Ammon's horn (tissue), 1 donor: ENCODE measurements at places on chromosomes 13 and 19.
A peak's percentile ranks its signal among the peaks of the same experiment; 100 is the strongest.

DNA sequence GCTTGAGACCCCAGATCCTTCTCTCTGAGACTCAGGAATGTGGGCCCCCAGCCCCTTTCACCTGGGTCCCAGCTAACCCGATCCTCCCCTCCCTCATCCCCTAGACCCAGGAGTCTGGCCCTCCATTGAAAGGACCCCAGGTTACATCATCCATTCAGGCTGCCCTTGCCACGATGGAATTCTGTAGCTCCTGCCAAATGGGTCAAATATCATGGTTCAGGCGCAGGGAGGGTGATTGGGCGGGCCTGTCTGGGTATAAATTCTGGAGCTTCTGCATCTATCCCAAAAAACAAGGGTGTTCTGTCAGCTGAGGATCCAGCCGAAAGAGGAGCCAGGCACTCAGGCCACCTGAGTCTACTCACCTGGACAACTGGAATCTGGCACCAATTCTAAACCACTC lies 463 bp downstream of the FGF21 start:
- no peak for DNase-seq

DNA sequence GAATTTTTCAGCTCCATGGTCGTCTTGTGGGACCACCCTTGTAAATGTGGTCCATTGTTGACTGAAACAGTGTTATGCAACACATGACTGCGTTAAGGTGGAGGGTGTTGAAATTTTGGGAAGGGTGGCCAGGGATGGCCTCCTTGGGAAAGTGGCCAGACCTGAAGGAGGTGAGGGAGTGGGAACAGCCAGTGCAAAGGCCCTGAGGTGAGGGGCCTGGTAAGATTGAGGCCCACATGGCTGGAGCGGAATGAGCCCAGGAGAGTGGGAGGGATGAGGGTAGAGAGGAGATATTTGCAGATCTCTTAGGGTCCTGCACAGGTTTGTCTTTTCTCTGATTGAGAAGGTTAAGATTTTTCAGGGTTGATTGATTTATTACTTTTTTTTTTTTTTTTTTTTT lies 18.2 kb downstream of the SIPA1L3 start:
- no peak for DNase-seq

DNA sequence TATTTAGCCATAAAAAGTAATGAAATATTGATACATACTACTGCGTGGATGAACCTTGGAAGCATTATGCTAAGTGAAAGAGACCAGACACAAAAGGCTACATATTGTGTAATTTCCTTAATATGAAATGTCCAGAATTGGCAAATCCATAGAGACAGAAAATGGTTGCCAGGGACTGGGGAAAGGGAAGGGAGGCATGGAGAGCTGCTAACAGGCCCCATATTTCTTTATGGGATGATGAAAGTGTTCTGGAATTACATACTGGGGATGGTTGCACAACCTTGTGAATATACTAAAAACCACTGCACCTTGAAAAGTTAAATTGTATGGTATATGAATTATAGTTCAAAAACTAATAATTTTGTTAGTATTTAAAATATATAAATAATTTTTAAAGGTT lies 3.6 kb downstream of the IFT88 start:
- no peak for DNase-seq

DNA sequence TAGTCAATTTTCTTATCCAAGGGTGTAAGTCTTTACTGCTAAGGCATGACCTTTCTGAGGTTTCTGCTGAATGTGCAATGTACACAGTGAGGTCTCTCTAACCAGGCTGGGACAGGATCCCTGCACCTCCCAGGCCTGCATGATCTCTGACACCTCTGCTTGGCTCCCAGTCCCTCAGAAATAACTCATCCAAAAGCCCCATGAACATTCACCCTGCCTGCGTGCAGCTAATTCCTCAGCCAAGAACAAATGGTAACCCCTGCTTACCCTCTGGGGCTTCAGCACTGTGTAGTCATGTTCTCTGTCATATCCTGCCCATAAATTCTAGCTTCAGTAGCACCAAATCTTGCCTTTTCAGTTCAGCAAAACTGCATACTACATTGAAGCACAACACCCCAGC lies 1146.3 kb upstream of the MIR17HG start:
- DNase-seq: no peak

DNA sequence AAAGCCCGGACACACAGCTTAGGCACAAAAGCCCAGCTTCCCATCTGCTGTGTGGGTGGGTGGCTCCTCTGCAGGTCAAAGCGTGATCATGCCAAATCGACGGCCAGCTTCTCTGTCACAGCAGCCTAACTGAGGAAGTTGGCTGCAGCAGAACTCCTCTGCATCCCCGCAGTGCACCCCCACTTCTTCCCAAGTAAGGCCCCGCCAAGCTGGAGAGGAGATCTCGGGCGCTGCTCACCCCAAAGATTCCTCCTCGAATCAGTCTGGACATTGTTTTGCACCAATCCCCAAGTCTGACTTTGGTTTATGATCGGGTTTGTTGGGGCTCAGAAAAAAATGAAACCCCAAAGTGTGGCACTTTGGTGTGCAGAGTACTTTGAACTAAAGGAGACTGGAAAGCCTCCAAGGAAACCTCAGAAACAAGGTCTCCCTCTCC lies 19.7 kb upstream of the CPB2 start:
- DNase-seq: peak; percentile 47

- peak; percentile 75 for DNase-seq
These were observed 9.5 kb downstream of the SNRNP70 start for GRCh38 chr19:49094505-49095482.

- no peak for DNase-seq
These were observed 4.8 kb upstream of the LAMP1 start for GRCh38 chr13:113292021-113292862.

GRCh38 chr13:99105160-99105559 lies 95.5 kb upstream of the UBAC2 start:
- DNase-seq: no peak

DNA sequence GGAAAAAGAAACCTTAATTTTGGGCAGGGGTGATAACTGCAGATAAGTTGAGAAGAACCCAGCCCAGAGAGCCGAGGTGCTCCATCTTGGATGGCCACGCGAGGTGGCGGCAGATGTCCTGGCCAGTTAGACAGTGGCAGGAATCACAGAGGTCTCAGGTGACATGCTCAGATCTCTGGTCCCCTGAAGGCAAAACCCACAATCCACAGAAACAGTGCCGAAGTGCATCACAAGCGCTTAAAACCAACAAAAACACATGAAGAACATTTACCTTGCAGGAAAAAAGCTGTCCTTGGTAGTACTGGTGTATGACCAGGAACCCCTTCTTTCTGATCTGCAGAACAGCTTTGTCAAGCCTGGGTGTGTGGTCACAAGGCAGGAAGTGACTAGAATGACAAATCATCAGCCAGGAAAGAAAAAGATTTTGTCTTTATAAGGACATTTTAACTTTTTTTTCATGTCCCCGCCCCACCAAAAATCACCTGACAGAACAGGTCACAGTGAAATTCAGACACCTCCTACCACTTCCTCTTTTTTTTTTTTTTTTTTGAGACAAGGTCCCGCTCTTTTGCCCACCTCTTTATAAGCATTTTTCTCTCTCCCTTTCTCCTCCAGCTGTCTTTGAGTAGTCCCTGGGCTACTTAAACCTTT lies at the start of gene LCP1:
TSS of gene LCP1 (minus strand) at position 338 of the 651 bp plus-strand sequence. CDS start 22,515 bp downstream, outside the sequence.
- DNase-seq: peak; percentile 29

DNA sequence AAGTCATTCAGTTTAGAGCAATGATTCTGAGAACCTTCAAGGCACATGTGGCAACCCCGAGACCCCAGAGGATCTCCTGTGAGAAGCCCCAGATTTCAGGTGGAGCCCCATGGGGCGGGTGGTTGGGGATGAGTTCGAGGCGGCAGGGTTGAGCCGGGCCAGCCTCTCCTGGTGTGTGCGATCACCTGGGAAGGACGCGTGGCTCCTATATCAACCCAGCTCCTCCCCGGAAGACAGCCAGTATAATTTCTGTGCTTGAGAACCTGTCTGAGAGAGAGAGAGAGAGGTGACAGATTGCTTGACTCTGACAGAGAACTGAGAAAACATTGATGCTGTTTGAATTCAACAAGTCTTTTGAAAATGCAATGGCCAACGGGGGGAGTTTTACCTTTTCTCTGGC lies 89.0 kb downstream of the TEX29 start:
- DNase-seq: no peak

DNA sequence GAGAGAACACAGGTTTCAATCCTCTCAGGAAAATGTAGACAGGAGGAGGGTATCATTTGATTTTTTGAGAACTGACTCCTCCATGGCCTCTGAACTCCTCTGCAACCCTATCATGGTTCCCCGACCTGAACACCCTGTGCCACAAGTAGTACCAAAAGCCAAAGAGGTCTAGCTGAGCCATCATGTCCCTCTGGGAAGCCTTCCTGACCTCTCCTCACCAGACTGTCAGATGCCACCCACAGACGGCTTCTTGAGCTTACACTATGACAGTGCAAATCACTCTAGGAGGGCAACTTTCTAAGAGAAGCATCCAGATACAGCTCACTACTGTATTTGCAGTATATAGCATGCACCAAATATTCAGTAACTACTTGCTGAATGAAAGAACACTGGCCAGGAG lies 3.7 kb downstream of the HNRNPL start:
- no peak for DNase-seq

DNA sequence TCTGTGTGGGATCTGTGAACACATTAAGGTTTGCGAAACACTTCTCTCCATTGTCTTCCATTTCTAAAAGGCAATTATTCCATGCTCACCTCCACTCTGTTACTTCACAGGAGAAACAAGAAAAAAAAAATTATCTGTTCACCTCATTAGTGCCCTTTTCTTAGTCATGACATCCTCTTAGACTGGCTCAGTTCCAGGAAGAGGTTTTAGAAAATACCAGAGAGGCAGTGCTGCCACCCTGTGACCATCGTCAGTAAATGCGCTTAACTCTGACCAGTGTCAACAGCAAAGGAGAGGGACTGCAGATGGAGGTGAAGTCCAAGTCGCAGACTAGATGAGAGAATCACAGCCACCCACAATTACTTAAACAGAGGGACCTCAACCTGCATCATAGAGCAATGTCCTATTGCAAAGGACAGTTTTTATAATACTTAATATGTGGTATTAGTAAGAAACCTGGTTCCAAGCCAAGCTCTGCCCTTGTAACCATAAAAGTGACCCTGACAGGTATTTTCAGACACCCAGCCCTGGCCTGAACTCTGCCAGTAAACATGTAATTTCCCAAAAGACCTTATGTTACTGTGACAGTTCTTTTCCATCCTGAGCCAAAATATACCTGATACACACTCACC lies 19.4 kb downstream of the CEACAM21 start:
- DNase-seq: peak; percentile 62

- DNase-seq: no peak
These were observed 78.5 kb downstream of the STARD13 start for GRCh38 chr13:33206945-33207614.

DNA sequence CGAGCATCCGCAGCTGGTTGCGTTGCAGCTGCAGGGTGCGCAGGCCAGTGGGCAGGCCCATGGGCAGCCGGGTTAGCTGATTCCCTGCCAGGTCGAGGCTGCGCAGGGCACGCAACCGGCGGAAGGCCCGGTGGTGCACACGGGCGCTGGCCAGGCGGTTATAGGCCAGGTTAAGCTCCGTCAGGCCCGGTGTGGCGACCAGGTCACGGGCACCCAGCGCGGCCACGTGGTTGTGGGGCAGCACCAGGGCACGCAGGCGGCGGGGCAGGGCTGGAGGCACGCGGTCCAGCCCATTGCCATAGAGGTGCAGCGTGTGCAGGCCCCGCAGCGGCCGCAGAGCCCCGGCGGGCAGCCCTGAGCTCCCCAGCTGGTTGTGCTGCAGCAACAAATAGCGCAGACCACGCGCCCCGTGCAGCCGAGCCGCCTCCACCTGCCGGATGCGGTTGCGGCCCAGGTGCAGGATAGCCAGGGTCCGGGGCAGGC lies 5.3 kb downstream of the PODNL1 start:
- DNase-seq: no peak
